ENCODE measurements at places on chromosomes 7 and 10.

DNA sequence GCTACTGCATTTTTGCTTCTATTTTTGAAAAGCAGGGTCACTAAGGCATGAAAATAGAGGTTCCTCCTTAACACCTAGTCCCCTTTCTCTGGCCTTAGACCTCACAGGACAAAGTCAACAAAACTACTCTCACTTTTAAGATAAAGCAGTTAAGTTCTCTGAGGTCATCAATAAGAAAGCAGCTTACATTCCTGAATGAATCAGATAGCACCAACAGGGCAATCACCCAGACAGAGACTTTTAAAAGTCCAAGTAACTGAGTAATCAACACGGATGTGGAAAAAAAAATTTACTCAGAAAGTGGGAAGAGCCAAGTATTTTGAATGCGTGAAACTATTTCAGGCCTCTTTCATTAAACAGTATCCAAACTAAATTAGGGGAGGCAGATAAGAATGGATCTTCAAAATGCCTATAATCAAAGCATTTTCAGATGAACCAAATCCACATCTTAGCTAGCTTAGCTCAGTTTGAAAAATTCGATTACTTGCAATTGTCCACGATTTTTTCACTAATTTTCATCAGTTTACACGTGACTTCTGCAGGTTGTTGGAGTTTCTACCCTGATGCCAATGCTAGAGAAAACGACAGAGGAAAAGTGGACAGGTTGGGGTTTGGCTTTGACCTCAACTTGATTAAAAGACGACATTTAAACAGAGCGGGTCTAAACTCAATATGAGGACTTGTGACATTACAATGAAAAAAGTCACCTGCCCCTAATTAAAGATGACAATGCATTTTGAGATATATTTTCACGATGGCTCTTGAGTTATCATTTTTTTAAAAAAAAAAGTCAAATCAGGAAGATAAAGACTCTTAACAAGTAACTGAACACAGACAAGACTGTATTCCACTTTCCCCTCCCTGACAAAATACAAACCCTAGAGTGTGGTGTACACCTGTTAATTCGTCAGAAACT, 1.6 kb downstream of the BEND7 start:
- no peak for DNase-seq

- DNase-seq, result no peak
These were observed 33.8 kb downstream of the SPAG6 start for GRCh38 chr10:22379059-22379458.

- DNase-seq, result no peak
These were observed 281.7 kb downstream of the SORCS3 start for GRCh38 chr10:104922810-104923209.

GRCh38 chr7:14045651-14046050, 56.2 kb upstream of the ETV1 start:
- DNase-seq, result no peak

DNA sequence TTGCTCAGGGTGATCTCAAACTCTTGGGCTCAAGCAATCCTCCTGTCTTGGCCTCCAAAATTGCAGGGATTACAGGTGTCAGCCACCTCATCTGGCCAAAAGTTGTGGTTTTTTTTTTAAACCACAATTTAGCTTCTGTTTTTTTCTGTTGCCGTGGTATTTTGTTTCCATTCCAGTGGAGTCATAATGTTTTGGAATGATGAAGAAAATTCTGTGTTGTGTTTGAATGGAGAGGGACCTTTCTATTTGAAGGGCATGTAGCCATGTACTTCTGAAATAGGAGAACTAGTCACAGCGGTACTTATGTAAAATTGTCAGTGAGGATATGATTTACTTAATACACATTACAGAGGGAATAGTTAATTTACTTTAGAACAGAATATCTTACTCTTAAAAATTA, 201.3 kb downstream of the ARL4A start:
- DNase-seq, result no peak

DNA sequence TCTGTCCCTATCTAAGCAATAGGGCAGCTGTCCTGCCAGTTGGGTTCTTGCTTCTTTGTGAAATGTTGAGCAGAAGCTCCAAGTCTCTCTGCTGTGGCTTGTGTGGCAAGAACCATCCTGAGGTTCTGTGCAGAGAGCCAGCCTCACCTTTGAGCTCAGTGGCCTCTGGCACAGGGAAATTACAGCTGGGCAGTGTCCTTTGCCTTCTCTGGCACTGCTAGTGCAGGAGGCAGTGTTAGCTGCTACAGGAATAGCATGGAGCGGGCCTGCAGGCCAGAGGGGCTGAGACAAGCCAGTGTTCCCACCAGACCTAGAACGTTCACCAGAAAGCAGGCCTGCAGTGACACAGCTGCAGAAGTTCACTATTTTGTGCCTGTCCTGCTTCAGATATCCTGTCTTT, 1.8 kb downstream of the PRXL2A start:
- no peak for DNase-seq

- no peak for DNase-seq
These were observed 59.5 kb upstream of the CDCA7L start for GRCh38 chr7:22005151-22005550.

DNA sequence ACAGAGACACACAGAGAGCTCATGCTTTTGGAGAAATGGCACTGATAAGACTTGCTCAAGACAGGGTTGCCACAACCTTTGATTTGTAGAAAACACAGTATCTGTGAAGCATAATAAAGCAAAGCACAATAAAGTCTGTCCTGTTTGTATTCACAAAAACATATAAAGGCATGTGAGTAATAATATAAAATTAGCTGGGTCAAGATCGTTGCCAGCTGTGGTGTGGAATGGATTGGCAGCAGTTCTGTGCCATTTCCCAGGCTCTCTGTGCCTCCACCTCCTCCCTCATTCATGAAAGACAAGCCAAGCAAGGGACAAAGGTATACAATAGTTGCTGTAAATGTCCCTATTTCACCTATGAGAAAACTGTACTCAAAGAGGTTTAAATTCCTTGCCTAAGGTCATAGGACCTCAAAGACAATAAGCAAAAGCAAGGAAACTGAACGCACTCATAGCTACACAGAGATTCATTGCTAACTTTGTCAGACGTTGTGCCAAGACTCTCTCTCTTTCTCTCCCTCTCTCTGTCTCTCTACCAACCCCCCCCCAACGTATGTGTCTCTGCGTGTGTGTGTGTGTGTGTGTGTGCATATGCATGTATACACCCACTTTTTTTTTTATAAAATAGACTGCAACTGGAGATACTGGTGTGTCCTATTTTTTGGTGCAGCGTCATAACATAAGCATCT, 31.8 kb downstream of the CHST3 start:
- DNase-seq, result no peak

DNA sequence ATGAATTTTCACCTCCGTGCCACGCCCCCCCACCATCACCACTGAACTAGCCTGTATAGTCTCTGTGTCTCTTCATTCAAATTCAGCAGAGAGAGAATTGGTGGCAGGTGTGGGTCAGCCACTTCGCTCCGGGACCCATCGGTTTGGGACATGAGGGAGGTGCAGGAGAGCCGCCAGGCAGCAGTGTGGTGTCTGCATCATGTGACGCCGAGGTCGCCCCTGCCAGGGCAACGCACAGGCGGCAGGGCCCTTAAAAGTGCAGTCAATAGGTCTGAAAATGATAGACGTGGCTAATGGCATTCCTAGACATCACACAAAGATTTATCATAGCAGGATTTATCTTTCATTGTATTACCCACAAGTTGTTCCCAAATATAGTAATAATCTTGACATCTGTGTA, 100.6 kb upstream of the RNF32 start:
- no peak for DNase-seq

DNA sequence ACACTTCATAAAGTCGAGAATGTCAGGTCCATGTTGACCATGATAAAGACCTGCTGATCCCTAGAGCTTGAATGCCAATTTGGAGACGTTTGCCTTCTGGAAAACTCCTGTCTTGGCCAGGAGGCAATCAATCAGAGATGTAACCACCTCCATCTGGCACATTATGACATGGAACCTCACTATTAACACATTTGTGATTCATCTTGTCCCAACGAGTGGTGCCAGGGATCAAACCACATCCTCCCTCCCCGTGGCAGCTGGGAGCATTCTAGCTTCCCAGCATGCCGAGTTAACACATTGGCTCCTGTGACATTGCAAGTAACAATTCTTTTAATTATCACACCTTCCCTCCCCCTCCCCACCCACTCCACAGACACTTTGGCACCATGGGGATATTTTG, 84.0 kb upstream of the PPP1R17 start:
- no peak for DNase-seq

- no peak for DNase-seq
These were observed 904 bp upstream of the CCDC7 start for GRCh38 chr10:32445036-32445435.

- DNase-seq, result no peak
These were observed 107.0 kb upstream of the AKR1E2 start for GRCh38 chr10:4719036-4719435.

GRCh38 chr10:131246775-131247174, 64.7 kb downstream of the TCERG1L start:
- DNase-seq, result no peak

GRCh38 chr7:35695473-35695850, 527 bp upstream of the HERPUD2 start:
- DNase-seq, result no peak

- DNase-seq, result no peak
These were observed 25.2 kb upstream of the FIGNL1 start for GRCh38 chr7:50475340-50475739.

DNA sequence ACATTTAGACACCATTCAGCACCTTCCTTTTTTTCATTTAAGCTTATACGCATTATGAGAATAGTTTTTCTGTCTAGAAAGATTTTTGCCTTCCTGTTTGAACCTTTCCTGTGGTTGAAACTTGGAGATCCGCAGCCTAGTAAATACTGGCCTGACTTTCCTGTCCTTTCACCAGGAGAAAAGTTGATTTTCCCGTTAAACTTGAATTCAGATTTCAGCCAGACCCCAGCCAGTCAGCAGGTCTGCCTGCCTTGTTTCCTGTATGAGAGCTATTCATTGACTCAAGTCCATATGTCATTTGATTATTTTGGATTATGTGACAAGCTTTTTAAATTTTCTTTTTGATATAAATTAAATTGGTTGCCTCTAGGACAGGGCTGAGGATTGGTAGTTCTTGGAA, 71.5 kb downstream of the EVX1 start:
- no peak for DNase-seq

DNA sequence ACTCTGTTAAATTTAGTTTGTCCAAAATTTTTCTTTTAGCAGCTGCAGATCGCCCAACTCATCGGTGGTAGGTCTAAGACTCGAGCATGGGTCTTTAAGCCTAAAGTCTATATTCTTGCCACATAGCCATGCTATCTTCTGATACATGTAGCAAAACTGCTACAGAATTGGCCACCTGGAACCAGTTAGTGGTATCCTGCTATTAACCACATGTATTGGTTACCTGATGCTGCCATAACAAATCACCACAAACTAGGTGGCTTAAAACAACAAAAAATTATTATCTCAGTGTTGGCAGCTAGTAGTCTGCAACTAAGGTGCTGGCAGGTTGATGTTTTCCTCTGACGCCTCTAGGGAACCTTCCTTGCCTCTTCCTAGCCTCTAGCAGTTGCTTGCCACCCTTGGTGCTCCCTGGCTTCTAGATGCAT, 96.7 kb upstream of the PIK3CG start:
- no peak for DNase-seq

- DNase-seq, result no peak
These were observed 83.5 kb downstream of the IDE start for GRCh38 chr10:92490387-92490786.

DNA sequence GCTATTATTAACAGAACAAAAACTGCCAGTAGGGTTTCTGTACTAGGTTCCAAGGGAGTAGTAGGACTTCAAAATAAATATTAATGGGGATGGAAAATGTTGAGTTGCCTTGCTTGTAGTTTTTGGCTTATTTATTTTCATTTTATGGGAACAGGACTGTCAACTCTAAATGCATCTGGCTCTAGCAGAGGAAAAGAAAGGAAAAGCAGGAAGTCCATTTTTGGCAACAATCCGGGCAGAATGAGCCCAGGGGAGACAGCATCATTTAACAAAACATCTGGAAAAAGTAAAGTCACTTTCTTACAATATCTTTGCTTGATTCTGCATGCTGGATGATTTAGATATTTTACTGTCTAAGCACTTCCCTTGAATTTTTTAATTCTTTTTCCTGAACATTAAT, 69.4 kb downstream of the NOC3L start:
- no peak for DNase-seq

DNA sequence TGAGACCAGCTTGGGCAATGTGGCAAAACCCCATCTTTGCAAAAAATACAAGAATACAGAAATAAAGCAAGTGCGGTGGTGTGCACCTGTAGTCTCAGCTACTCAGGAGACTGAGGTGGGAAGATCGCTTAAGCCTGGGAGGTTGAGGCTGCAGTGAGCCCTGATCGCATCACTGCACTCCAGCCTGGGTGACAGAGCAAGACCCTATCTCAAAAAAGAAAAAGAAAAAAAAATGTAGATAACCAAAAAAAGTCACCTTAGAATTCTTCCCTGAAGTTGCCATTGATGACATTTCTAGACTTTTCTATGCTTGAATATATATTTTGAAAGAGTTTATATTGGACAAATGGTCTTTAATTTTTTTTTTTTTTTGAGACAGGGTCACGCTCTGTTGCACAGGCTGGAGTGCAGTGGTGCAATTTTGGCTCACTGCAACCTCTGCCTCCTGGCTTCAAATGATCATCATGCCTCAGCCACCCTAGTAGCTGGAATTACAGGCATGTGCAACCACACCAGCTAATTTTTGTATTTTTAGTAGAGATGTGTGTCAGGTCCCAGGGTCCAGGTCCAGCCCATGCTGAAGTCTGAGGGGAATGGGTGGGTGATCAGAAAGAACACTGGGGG, 35.1 kb upstream of the MTPAP start:
- DNase-seq, result no peak

DNA sequence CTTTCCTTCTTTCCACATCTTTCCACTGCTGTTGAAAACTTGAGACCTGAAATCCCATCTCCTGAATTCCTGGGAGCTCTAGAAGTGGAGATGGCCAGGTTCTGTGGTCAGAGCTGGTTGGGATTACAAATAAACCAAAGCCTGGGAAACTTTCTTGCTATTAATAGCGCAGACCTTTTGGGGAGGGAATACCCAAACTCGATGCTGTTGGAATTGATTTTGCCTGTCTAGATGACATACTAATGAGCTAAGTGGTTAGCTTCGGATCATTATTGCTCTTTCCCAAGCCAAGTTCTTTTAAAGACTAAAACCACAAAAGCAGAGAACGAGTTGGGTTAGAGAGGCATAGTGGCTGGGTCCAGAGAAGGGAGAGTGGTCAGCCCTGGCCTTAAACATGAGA, 76.6 kb downstream of the TCF7L2 start:
- DNase-seq, result no peak

DNA sequence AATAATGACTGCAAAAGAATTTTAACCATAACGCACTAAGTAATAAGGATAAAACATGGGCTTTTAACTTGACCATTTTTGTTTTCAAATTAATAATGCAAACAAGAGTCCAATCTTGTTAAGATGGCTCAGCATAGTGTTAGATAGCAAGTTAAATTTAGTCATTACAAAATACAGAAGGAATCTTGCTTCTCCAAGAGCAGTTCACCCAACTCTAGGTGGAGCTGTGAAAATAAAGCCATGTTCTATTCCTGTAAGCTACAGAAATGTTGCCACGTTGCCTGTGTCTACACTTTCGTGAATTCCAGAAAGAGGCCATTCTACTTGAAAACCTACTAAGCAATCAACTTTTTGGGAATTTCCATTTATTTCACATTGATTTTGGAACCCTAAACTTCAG, 191.9 kb downstream of the SFMBT2 start:
- no peak for DNase-seq
